Activated CD4-positive, alpha-beta T cell treated with anti-CD3 and anti-CD28 coated beads for 36 hours (primary cell): ENCODE measurements at places on chromosomes 13 and 19. TPM values are rescaled to one million over a fixed set of nuclear protein-coding genes. Genes with fewer than 3 reads are reported as not detected.
A peak's percentile ranks its signal among the peaks of the same experiment; 100 is the strongest.

DNA sequence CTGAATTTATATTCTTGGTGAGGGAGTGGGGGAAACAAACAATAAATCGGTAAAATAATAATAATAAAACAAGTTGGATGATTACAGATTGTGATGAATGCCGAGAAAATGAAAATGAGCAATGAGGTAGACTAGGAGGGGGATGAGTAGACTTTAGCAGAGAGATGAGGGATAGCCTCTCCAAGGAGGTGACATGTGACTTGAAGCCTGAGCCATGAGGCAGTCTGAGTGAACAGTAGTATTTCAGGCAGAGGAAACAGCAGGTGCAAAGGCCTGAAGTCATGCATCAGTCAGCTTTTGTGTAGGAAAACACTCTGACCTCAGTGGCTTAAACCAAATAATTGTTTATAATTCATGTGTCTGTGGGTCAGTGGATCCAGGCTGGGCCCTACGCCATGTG, 4.6 kb downstream of the ZNF135 start:
- no peak overlapping the region for H3K27ac ChIP-seq
- no peak overlapping the region for H3K4me3 ChIP-seq
- peaks cover 67% of the 10 kb centered on the region for H3K36me3 ChIP-seq
- DNase-seq, result no peak
- peaks cover 4% of the 10 kb centered on the region for H3K4me1 ChIP-seq

The EPS8L1 gene
- 2.3 TPM for total RNA-seq

DNA sequence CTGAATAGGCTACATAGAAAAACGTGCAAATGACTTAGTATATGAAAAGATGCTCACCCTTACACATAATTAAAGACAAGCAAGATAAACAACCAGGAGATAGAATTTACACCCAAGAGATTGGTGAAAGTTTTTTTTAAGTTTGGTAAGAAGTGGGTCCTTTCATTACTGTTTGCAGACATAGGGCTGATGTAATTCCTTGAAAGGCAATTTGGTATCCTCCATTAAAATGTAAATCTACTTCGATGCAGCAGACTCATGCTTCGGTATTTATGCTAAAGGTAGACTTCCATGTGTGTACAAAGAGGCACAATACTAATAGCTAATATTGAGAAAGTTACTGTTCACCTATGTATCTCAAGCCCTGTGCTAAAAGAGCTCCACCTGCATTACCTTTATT, 33.5 kb downstream of the CNMD start:
- H3K27ac ChIP-seq, result no peak overlapping the region
- H3K36me3 ChIP-seq, result no peaks in the 10 kb centered on the region
- H3K4me1 ChIP-seq, result no peaks in the 10 kb centered on the region
- no peaks in the 10 kb centered on the region for H3K27me3 ChIP-seq
- no peak for DNase-seq
- H3K4me3 ChIP-seq, result no peak overlapping the region

The SERPINE3 gene
- total RNA-seq, result not detected

The ZNF723 gene
- total RNA-seq, result not detected

DNA sequence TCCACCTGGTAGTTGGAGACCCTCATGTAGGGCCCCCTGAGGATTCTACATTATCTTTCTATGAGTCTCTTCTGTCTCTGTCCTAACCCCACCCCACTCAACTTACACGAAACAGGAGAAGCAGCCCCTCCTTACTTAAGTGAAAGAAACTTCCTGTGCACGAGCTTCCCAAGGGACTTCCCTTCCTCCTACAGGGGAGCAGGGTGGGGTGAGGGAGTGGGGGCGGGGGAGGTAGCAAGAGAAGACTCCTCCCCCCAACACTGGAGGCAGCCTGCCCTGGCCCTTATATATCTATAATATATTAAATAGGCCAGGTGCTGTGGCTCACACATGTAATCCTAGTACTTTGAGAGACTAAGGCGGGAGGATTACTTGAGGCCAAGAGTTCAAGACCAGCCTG, 5.5 kb upstream of the PDE4C start:
- peaks cover 7% of the 10 kb centered on the region for H3K4me1 ChIP-seq
- H3K4me3 ChIP-seq, result no peak overlapping the region
- peaks cover 62% of the 10 kb centered on the region for H3K27me3 ChIP-seq
- H3K27ac ChIP-seq, result no peak overlapping the region
- no peak for DNase-seq

DNA sequence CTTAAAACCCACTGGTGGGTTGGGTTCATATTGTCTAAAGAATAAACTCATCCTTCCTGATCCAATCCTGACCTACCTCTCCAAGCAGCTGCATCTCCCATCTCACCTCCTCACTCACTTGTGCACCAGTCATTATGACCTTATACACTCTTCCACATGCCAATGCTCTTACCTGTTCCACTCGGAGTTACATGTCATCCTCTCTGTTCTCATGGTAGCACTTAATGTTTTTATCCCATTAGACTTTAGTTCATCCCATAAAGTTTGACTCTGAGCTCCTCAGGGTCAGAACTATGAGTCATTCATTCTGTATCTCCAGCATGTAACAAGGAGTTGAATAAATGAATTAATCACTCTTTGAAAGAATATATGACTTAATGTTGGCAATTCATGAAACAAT, 330.2 kb downstream of the KLF12 start:
- no peak overlapping the region for H3K27ac ChIP-seq
- no peaks in the 10 kb centered on the region for H3K27me3 ChIP-seq
- peaks cover 9% of the 10 kb centered on the region for H3K36me3 ChIP-seq
- DNase-seq, result no peak
- H3K4me3 ChIP-seq, result no peak overlapping the region
- peaks cover 15% of the 10 kb centered on the region for H3K4me1 ChIP-seq

GRCh38 chr19:14774373-14774772, 4.0 kb downstream of the ADGRE2 start:
- no peaks in the 10 kb centered on the region for H3K36me3 ChIP-seq
- H3K4me1 ChIP-seq, result peaks cover 11% of the 10 kb centered on the region
- H3K27ac ChIP-seq, result no peak overlapping the region
- peaks cover 34% of the 10 kb centered on the region for H3K27me3 ChIP-seq

The IL17D gene
- 0.21 TPM for total RNA-seq

DNA sequence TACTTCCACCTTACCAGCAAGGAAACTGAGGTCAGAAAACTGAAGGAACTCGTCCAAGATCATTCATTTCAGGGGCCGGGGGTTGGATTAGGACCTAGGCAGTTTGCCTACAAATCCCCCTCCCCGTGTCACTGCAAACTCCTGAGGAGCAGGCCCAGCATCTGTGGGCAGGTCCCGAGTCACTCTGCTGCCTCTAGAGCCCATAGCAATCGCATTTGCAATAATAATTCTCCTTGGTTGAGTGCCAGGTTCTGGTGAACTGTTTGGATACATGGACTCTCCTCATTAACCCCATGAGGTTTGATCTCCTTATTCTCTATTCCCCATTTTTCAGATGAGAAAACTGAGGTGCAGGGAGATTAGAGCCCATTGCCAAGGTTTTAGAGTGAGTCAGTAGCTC, 903 bp downstream of the PIN1 start:
- DNase-seq, result no peak
- H3K27me3 ChIP-seq, result no peaks in the 10 kb centered on the region
- H3K27ac ChIP-seq, result peak overlapping the region; percentile 88
- peaks cover 15% of the 10 kb centered on the region for H3K36me3 ChIP-seq
- H3K4me1 ChIP-seq, result peaks cover 19% of the 10 kb centered on the region

The LGI4 gene
- 0.66 TPM for total RNA-seq

DNA sequence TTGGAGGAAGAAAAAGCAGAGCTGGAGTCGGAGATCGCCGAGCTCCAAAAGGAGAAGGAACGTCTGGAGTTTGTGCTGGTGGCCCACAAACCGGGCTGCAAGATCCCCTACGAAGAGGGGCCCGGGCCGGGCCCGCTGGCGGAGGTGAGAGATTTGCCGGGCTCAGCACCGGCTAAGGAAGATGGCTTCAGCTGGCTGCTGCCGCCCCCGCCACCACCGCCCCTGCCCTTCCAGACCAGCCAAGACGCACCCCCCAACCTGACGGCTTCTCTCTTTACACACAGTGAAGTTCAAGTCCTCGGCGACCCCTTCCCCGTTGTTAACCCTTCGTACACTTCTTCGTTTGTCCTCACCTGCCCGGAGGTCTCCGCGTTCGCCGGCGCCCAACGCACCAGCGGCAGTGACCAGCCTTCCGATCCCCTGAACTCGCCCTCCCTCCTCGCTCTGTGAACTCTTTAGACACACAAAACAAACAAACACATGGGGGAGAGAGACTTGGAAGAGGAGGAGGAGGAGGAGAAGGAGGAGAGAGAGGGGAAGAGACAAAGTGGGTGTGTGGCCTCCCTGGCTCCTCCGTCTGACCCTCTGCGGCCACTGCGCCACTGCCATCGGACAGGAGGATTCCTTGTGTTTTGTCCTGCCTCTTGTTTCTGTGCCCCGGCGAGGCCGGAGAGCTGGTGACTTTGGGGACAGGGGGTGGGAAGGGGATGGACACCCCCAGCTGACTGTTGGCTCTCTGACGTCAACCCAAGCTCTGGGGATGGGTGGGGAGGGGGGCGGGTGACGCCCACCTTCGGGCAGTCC, 5.0 kb downstream of the FOSB start:
- DNase-seq, result no peak
- H3K27me3 ChIP-seq, result peaks cover 16% of the 10 kb centered on the region
- no peak overlapping the region for H3K4me3 ChIP-seq
- peaks cover 25% of the 10 kb centered on the region for H3K36me3 ChIP-seq
- H3K27ac ChIP-seq, result no peak overlapping the region

GRCh38 chr13:29117663-29118062, 297.5 kb downstream of the MTUS2 start:
- no peaks in the 10 kb centered on the region for H3K4me1 ChIP-seq
- H3K27ac ChIP-seq, result no peak overlapping the region
- no peak for DNase-seq
- H3K27me3 ChIP-seq, result no peaks in the 10 kb centered on the region
- H3K4me3 ChIP-seq, result no peak overlapping the region

The ZIK1 gene
- total RNA-seq, result 4.6 TPM

DNA sequence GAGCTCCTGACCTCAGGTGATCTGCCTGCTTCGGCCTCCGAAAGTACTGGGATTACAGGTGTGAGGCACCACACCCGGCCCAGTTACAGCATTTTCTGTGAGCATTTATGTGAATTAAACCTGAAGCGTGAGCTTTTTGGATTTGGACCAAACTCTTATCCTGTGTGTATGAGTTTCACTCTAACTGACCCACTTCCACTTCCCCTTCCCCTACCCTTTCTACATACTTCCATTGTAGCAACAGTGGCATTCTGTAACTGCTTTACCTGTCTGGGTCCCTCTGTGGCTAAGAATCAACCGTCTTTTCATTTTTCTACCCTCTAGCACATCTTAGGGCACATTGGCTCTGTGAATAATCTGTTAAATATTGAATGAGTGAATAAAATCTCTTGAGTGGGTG, 16.2 kb downstream of the FRY start:
- H3K27me3 ChIP-seq, result no peaks in the 10 kb centered on the region
- peaks cover 42% of the 10 kb centered on the region for H3K4me1 ChIP-seq
- DNase-seq, result no peak
- no peak overlapping the region for H3K4me3 ChIP-seq
- H3K36me3 ChIP-seq, result peaks cover 2% of the 10 kb centered on the region

DNA sequence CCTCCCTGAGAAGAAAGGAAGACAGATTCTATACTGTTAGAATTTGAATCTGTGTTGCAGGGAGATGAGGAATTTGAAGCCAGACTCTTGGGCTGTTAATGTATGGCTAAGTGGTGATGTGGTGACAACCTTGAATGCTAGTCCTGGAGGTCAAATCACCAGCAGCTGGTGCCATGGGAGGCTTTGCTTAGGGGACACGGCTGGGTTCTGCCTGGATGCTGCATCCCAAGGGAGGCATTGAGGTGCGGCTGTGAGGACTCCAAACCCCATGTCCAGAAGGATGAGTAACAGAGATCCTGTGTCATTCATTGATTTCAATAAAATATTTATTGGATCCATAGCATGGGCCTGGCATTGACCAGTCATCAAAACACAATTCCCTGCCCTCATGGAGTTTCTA, 42.3 kb downstream of the RFX2 start:
- no peaks in the 10 kb centered on the region for H3K36me3 ChIP-seq
- DNase-seq, result no peak
- peaks cover 30% of the 10 kb centered on the region for H3K4me1 ChIP-seq
- H3K4me3 ChIP-seq, result no peak overlapping the region
- H3K27ac ChIP-seq, result no peak overlapping the region

DNA sequence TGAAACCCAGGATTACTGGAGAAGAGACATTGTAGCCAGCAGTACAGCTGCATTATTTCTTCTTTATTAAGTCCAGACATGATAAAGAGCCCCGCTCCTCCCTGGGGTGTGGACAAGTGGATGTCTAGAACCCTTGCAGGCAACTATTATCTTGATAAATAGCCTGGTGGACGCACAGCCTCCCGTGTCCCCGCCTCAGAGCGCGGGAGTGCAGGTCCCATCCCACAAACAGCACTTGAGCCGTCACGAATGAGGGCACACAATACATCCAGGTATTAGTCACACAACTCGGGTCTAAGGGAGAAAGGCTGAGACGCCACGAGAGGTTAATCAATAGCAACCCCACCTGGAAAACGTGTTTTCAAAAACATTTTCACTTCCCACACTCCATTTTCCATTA, 213.2 kb upstream of the SOX1 start:
- no peak overlapping the region for H3K27ac ChIP-seq
- no peak overlapping the region for H3K4me3 ChIP-seq
- no peaks in the 10 kb centered on the region for H3K36me3 ChIP-seq

DNA sequence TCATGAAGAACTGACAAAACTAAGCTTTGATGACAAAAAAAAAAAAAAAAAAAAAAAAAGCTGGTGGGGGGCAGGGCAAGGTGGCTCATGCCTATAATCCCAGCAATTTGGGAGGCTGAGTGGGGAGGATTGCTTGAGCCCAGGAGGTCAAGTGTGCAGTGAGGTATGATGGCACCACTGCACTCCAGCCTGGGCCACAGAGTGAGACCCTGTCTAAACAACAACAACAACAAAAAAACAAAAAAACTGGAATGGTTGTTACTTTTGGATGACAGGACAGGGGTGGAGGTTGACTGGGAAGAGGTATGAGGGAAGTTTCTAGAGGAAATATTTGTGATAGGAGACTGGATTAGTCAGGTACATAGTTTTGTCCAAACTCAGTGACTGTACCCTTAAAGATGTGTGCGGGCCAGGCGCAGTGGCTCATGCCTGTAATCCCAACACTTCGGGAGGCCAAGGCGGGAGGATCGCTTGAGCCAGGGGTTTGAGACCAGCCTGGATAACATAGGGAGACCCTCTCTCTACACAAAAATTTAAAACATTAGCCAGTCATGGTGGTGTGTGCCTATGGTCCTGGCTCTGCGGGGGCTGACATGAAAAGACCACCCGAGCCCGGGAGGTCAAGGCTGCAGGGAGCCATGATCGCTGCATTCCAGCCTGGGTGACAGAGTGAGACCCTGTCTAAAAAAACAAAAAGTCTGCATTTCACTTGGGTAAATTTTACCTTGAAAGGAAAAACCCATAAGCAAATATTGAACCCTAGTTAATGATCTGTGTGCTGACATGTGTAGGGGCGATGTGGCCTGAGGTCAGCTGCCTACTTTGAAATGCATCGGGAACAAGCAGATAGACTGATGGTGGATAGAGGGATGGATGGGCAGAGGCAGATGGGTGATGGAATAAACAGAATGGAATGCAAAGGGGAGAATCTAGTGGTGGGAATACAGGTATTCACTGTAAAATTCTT, 37.0 kb downstream of the CERS4 start:
- H3K36me3 ChIP-seq, result peaks cover 23% of the 10 kb centered on the region
- H3K27ac ChIP-seq, result no peak overlapping the region
- H3K4me1 ChIP-seq, result peaks cover 3% of the 10 kb centered on the region
- no peak for DNase-seq
- no peak overlapping the region for H3K4me3 ChIP-seq

The OR10H1 gene
- not detected for total RNA-seq
